ENCODE measurements at places on chromosomes 3 and 15.

DNA sequence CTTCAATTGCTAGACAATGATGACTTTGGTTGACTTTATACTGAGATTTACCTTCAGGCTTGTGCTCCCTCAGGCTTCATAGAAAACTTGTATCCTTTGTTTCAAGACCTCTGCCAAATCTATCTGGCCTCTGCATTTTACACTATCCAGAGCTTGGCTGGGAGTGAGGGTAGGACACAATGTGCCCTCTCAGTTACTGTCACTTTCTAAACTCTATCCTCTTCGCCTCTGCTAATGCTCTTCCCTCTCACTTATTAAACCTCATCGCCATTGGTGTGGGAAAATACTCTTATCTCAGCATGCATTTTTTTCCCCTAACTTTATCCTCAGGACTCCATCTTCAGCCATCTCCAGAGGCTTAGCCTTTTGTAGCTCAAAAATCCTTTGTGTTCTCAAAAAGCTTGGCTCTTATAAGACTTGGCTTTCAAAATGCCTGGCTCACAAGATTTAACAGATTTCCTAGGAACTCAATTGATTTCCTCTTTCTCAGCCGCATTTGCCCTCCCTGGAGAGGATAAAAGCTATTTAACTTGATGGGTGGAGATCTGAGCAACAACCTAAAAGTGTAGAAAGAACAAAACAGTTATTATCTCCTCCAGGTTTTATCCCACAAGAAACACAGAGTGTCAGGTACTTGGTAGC, 28.3 kb downstream of the SUCNR1 start:
- DNase-seq = no peak

DNA sequence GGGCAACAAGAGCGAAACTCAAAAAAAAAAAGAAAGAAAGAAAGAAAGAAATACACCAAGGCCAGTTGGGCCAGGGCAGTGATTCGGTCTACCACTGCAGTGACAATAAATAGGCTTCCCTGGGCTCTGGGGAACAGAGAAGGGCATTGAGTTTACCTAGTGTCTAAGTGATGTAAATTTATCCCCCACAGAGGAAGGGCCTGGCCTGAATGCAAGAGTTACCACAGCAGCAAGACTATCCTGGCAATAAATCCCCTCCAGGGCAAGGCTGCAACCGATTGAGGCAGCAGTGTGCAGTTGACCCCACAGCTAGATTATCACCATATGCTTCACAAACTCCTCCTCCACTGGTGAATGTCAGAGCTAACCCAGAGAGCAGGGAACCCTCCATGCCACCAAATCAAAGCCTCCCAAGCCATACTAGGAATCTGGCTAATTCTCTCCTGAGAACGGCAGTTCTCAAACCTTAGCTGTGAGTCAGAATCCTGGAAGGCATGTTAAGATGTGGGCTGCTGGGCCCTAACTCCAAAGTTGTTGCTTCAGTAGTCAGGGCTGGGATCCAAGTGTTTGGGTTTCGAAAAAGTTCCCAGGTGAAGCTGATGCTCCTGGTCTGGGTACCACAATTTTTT, 64.3 kb upstream of the GATM start:
- no peak for DNase-seq

DNA sequence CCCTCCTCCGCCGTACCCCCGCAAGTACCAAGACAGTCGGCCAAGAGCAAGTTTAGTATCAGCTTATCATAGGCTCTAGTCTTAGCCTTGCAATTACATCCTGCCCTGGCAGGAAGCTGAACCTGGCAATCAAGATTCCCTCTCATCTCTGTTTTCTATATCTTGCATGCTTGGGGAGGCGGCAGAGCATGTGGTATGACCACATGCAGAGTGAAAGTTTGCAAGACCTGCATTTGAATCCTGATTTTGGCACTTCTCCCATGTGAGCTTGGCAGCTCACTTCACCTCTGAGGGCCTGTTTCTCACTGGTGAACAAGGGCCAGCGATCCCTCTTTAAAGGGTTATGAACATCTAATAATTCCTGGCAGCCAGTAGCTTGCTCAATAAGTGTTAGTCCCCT, 106.1 kb upstream of the FRMD4B start:
- no peak for DNase-seq

DNA sequence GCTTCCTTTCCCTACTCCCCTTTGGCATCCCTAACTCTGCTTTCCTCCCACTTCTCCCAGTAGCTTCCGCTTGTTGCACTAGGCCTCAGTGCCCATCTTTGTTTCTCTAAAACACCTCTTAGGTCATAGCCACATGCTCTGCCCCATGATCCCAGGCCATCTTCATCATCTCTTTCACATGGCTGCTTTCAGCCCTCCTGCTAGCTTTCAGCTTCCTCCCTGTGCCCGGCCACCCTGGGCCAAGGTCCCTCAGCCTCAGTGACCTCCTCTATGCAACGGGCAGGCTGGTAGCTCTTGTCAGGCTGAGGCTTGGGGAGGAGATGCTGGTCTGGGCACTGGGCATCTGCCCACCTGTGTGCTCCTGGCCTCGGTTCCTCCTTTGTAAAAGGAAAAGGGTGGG, 2.3 kb downstream of the PLEKHO2 start:
- DNase-seq = no peak

- DNase-seq = no peak
These were observed 62.4 kb downstream of the ARIH1 start for GRCh38 chr15:72536506-72536905.

DNA sequence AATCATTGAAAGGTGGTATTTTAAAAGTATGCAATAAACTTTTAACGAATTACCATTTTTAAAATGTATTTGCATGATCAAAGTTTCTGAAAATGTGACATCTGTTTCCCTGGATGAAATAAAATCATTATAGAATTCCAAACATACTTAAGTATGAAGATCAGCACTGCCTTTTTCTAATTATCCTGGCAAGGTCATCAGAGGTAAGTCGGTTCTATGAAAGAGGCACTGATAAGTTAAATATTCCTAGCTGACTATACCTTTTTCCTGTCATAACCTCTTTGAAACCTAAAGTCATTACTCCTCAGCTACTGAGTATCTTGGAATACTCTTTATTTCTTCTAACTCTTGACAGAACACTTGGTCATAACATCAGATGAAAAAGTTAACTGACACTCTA, 406.1 kb upstream of the ALCAM start:
- DNase-seq = no peak

GRCh38 chr3:14305324-14305723, 97.1 kb upstream of the SLC6A6 start:
- no peak for DNase-seq

DNA sequence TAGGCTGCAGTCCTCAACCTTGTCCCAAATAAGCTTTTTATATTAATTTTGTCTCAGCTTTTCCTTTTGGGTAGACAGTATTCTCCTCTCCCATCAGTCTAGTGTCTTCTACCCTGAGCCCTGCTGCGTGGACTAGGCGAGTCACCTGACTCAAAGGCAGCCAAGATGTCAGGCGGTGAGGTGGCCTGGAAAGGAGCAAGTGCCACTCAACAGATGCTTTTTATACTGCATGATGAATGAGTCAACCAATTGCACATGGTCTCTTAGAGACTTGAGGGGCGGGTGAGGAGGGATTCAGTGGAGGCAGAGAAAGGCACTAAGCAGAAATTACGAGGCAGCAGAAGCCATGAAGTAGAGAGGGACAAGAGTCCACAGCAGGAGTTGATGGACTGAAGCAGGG, 95.9 kb downstream of the FRMD4B start:
- DNase-seq = no peak
